ENCODE measurements at places on chromosomes 7 and 10.

DNA sequence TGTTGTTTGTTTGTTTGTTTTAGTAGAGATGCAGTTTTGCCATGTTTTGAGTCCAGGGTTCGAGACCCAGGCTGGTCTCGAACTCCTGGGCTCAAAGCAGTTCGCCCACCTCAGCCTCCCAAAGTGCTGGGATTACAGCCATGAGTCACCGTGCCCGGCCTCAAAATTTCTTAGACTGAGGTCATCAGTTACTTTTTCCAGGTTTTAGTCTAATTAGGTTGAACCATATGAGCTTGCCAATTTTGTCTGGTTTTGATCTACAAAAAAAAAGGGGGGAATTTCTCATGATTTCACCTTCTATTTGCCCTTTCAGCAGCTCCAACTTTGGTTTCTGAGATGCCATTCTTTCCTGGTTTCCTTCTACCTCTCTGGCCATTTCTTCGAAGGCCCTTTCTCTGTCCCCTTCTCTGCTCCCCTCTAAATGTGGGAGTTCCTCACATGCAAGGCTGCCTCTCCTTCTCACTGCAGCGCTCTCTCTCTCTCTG is 5.5 kb downstream of the CUEDC2 start:
- DNase-seq = no peak

DNA sequence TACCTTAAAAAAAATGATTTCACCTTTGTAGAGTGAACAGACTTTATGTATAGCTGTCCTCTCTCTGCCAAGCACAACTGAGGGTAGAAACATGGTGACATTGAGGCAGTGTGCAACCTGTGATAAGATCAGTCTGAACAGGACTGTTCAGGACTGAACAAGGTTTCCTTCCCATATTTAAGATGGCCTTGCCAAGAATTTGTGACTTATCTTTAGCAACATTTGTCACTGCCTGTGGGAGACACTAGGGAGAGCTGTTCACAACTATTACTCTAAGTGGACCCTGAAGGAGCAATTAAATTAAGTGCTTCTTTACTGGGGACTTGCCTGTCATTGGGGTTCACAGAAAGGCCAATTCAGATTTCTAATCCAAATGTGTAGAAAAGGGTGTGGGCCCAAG is 6.7 kb downstream of the OR13A1 start:
- no peak for DNase-seq

DNA sequence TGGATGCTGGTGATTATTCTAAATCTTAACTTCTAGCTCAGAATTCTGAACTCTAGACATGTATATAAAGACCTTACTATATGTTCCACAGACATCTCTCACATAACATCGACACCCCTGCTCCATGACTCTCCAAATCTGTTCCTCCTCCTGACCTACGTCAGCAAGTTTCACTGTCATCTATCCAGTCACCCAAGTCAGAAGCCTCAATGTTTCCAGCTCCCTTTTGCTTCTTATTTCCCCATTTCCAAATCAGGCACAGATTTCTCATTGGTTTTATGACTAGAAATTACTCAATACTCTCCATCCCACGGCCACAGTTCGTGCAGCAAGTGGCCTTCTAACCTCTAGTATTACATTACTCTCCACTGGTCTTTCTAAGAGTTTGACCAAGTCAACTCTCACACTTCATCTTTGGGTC is 28.5 kb downstream of the EPC1 start:
- no peak for DNase-seq

DNA sequence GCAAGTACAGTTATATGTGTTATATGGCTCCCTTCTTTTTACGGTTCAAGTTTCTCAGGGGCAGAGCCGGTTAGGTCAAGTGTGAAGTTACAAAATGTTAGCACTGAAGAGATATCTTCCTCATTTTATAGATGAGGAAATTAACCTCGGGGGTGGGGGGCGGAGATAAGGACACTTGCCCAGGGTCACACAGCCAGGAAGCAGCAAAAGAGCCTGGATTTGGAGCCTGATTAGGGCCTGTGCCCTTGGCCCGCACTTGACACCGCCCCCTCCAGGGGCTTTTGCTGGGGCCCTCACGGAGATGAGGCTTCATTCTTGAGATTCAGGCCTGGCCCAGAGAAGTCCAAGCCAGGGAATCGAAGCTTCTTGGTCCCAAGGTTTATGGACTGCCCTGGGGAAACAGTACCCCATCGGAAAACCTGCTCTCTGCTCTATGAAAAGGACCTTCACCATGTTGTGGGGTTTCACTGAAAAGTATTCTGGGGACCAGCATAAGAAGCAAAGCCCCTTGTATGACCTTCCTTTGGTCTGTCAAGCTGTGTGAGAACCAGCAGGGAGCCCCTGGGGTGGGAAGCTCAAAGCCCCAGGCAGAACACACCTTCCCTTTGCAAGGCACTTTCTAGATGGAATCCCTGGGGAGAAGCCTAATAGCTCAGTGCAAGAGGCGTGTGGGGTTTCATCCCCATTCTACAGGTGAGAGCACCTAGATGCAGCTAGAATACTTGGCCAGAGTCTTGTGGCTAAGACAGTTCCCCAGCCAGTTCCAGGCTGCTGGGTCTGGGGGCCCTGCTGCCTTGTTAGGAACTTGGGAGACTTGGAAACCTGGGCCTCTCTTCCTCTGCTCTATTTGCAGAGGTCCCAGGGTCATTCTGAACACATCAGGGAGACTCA is 21.9 kb downstream of the UNC5B start:
- no peak for DNase-seq

DNA sequence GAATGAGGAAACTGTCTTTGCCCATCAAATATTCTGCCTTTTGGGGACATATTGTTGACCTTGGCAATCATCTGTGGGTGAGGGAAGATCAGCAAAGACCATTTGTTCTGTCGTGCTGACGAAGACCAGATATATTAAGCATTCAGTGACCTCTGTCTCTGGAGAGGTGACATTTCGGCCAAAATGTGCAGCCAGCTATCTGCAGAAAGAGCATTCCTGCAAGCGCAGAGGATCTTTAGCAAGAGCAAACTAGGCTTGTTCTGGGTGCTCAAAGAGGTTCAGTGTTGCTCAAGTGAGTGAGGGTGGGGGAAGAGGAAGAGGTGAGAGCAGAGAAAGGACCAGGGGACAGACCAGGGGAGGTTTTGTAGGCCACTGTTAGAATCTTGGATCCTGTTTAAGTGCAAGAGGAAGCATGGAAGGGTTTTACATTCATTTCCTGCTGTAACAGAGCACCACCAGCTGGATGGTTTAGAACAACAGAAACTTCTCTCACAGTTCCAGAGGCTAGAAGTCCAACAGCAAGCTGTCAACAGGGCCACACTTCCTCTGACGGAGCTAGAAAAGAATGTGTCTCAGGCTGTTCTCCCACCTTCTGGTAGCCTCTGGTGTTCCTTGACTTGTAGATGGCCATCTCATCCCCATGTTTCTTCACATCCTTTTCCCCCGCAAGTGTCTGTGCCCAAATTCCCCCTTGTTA is 11.2 kb downstream of the C10orf120 start:
- DNase-seq = no peak

GRCh38 chr7:50331564-50332208 is 27.2 kb downstream of the IKZF1 start:
- DNase-seq = no peak

GRCh38 chr7:47814905-47815613 is 133.2 kb downstream of the PKD1L1 start:
- DNase-seq = no peak

- no peak for DNase-seq
These were observed 1.2 kb downstream of the KCNMA1 start for GRCh38 chr10:77636282-77636966.

DNA sequence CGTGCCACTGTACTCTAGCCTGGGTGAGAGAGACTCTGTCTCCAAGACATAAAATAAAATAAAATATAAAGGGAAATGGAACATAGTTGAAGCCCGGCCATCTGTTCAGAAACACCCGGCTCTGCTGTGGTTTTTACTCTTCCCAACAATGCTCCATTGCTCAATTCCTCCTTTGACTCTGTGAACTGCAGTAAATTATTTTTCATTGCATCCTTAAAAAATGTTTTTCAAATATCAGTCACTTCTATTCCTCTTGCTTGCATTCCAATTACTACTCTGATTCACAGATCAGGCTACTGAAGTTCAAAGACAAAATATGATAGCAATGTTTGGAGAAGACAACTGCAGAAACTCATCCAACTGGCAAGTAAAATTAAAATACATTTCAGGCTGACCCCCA is 983.0 kb downstream of the SORCS1 start:
- DNase-seq = no peak

DNA sequence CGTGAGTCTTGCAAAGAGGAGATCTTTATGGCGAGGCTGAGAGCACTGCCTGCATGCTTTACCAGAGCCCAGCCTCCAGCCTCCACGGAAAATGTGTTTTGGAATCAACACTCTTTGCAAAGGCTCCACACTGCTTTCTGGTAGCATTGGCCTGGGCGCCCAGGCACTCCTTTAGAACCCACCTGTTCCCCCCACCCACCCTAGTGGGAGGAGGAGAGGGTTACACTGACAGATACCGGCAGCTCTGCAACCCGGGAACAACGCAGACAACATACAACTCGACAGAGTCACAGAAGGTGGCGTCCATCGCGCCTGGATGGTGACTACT is 5.5 kb upstream of the MNX1 start:
- no peak for DNase-seq

GRCh38 chr7:48242846-48243245 is 71.6 kb downstream of the ABCA13 start:
- no peak for DNase-seq
